ENCODE measurements at places on chromosomes 3 and 15.

- DNase-seq = no peak
Observed at GRCh38 chr3:46271209-46271745, 29.0 kb downstream of the CCR3 start.

DNA sequence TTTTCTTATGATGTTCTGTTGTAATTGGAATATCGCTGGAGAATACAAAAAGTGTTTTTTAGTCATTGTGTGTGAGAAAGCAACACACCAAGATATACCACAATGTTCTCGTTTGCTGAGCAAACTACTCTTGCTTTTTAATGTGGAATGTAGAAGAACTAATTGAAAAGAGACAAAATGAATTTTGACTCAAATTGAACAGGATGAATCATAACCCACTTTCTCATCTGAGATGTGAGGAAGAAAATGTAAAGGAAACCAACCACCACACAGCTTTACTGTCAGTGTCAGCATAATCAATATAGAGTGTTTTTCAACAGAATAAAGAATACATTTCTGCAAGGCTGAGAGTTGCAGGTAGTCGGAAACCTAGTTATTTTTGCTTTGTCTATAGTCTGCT, 448.8 kb upstream of the TPRG1 start:
- DNase-seq = no peak

DNA sequence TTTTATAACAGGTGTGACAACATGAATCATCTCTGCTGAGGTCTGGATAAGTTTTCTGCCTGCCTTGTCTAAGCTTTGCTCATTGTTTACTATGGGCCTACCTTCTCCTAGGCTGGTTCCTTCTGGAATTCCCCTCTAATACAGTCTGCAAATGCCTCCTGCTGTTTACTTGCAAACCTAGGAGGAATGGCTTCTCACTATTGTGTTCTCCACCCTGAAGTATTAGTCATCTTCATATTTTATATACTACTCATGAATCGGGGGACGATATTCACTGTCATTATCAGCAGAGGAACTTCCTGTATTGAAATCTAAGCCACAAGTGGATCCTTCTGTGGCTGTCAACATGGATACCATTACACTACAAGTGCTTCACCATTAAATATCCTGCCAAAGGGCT, 154.8 kb downstream of the PLCL2 start:
- no peak for DNase-seq

DNA sequence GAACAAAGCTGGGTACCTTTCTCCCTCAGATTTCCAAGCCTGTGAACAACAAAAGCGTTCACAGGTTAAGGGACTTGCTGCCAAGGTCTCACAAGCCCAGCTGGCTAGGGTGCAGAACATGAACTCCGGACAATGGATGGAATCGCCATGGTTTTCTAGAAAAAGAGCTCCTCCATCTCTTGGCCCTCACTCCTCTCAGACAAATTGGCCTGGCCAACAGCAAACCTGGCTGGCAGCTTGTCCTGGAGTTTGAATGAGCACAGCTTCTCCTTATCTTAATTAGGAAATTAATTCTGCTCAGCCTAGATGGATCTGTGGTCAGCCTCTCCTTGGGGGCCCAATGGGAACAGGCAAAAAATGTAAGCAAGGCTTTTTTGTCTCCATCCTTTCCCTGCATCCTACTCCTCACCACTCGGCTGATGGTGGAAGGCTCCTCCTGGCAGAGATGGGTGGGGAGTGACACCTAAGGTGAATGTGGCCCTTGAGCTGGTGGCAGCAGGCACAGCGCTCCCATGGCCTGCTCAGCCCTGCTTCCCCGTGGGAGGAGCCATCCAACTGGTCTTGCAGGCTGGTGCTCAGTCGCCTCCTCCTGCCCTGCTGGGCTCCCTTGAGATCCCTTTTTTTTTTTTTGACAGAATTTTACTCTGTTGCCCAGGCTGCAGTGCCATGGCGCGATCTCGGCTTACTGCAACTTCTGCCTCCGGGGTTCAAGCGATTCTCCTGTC, 5.8 kb downstream of the KLHL25 start:
- DNase-seq = no peak

GRCh38 chr15:70194266-70194665, 96.5 kb upstream of the TLE3 start:
- DNase-seq = no peak

DNA sequence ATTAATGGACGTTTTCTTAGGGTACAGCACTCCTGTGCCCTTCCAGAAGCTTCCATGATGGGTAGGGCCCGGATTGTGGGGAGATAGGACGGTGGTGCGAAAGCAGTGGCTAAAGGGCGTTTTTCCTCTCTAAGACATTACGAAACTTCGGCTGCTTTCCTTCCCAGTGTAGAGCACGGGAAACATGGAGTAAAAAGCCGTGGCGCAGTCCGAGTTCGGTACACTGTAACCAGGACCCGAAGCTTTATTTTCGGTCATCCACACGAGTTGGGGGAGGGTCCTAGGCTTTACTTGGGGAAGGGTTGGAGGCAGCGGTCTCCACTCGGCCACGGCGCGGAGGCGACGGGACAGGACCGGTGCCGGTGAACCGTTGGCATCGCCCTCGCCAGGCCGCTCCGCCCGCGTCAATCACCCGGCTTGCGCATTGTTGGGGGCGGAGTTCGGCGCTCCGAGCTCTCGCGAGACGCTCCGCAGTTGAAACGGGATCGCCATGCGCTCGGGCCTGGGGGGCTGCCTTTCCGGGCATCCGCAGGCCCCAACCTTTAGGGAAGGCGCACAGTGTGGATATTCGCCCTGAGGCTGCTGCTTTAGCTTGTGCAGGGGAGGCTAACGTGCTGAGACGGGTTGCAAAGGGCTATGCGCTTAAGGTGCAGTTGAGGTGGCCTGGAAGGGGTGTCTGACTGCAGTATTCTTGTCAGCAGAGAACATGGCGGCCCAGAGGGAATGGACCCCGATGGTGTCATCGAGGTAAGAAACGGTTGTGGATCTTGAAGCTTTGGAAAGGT, 546 bp downstream of the EIF4A2 start:
- DNase-seq = peak; percentile 76

- DNase-seq = no peak
Observed at GRCh38 chr15:36596915-36597314, 17.5 kb downstream of the CDIN1 start.

GRCh38 chr3:133439563-133439962, 39.7 kb downstream of the BFSP2 start:
- no peak for DNase-seq

DNA sequence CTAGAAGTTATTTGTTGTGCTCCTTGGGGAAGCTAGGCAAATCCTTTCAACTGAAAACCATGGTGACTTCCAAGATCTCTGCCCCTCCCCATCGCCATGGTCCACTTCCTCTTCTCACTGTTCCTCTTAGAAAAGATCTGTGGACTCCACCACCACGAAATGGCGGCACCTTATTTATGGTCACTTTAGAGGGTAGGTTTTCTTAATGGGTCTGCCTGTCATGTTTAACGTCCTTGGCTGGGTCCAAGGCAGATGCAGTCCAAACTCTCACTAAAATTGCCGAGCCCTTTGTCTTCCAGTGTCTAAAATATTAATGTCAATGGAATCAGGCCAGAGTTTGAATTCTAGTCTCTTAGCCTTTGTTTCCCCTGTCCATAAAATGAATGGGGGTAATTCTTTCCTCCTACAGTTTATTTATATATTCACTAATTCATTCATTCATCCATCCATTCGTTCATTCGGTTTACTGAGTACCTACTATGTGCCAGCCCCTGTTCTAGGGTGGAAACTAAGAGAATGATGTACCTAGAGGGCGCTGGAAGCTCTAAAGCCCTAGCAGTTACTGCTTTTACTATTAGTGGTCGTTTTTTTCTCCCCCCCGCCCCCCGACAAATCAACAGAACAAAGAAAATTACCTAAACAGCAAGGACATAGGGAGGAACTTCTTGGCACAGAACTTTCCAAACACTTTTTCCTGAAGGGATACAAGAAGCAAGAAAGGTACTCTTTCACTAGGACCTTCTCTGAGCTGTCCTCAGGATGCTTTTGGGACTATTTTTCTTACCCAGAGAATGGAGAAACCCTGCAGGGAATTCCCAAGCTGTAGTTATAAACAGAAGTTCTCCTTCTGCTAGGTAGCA, 657 bp downstream of the PATL2 start:
- DNase-seq = peak; percentile 35

DNA sequence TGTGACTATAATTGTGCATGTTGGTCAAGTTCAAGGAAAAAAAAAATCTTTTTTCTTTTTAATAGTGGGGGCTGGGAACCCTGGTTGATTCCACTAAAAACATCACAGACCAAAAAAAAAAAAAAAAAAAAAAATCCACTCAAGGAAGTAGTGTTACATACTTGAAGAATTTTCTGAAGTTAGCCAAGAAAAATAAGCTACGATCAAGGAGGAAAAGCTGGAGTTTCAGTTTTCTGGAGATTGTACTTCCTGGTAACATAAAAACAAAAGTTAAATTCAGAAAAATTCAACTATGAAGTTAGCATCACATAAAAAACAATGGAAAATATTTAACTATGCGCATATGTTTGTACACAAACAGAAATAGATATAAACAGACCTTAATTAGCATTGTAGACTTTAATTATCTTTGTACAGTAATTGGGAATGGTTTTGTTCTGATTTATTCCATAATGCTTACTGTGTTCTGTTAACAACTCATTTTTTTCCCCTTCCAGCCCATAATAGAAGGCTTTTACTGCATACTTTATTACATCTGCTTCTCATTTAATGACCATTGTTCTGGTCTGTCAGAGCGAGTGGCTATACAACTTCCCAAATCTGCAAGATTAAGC, 194.3 kb downstream of the RORA start:
- no peak for DNase-seq

DNA sequence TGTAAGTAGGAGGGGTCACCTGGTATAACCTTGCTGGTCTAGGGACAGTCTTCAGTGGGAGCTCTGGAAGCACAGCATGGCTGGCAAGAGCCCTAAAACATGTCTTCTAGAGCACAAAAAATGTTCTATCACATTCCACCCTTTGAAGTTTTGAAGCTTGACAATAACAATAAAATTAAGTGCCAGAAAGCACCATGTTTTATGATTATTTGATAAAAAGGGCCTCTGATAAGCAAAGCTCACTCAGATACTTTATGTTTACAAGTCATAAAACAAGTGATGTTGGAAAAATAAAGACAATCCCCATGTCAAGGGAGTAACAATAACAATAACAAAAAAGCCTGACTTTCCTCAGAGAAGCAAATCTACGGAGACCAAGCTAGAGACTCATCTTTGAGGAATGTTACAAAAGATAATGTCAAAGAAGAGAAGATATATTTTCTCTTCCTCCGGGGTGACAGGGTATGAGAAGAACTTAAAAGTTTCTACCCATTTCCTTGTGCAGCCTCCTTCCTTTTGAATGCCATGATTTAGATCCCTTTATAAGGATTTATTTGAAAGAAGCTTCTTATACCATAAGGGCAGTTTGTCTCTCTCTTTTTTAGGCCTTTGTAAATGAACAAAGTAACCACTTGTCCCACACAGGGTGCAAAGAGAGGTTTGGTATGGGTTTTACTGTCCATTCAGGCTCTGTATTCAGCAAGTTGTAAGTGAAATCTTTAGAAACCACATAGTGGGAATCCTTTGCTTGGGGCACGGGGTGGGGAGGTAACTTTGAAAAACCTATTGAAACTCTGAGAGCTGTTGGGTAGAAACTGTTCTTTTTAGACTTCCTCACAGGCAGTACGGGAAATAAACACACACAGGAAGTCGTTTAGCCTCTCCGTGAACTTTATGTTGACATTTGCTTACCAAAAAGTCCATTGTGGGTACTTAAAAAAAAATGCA, 109.6 kb upstream of the RBMS3 start:
- DNase-seq = no peak

GRCh38 chr3:52820736-52821135, 9.7 kb downstream of the ITIH4 start:
- peak; percentile 11 for DNase-seq

DNA sequence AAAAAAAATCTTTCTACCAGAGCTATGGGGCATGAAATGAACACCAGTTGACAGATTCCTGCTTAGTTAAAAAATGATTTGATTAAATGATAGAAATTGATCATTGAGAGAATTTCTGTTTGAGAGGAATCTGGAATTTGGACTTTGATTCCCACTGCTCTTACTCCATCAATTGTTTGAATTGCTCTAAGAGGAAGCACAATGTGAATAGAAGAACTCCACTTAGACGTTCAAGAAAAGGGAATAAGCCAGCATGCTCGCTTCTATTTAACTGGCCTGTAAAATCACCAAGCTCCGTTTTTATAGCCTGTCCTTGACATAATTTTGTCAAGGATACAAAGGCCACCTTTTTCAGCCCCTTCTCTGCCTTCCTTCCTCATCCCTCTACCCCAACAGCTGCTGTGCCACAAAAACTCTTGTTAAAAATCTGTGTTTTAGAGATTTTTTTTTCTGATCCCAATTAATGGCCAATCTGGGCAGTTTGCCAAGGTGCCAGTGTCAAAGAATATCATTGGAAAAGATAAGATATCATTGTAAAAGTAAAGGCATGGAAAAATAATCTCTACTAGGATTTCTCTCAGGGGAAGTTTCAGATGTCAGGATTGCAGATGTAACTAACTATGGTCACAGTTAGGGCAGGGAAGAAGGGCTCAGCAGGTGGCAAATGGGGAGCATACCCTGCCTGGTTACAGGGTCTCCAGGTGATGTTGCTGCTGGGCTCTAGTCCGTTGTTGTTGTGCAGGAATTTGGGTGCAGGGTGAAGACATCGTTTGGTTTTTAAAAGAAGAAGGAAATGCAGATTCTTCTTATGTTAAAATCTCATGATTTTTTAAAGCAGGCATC, 301.8 kb upstream of the PDZRN3 start:
- DNase-seq = no peak

GRCh38 chr15:65212097-65212496, 824 bp upstream of the CILP start:
- DNase-seq = peak; percentile 38

- DNase-seq = no peak
Observed at GRCh38 chr15:68387381-68388143, 44.4 kb downstream of the ITGA11 start.

- no peak for DNase-seq
Observed at GRCh38 chr3:103629391-103629790, 1194.6 kb downstream of the ZPLD1 start.

GRCh38 chr3:152105446-152105845, 163.3 kb upstream of the MBNL1 start:
- no peak for DNase-seq

DNA sequence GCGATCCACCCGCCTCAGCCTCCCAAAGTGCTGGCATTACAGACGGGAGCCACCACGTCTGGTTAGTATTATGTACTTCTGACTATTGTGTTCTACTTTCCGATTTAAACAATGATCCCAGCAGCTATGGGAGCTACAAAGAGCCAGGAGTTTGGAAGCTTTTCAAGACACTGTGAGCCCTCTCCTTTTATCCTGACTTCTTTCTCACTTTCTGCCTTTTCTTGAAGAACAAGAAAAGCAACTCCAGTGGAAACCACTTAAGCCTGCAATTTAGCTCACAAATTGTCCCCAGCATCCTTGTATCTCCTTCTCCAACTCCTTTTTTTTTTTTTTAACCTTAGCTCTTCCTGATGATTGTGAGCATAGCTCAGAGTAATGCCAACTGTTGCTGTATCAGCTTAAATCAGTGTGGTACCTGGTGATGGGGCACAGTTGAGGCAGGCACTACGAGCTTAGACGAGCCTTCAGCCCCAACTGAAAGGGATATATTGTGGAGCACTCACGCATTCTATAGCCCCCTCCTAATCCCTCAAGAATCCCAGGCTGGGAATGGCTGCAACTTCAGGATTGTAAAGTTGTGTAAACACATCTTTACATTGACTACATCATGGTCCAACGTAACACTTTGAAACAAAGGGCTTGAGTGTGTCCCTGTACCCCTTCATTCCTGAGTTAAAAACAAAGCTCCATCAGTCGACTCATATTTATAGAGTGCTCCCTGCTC, 677.0 kb downstream of the FHIT start:
- DNase-seq = no peak
